ENCODE measurements at places on chromosomes 2 and 18.

GRCh38 chr2:191230174-191230573, 15.0 kb upstream of the MYO1B start:
- peak; percentile 96 for DNase-seq

DNA sequence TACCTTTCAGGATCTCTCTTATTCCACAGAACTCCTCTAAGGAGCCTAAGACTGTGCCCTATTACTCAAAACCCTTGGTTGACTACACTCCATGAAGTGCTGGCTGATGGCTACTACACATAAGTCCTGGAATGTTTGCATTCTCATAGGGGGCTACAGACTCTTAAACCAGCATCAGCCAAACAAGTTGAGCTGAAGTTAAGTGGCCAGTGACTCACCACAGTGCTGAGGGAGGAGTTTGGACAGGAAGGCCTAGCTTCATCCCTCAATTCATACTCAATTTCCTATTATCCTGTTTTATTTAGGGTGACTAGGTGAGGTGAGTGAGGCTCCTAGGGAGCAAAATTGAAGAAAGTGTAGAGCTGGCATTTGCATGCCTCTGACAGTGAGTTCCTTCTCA, 246.7 kb downstream of the SMAD2 start:
- DNase-seq, result peak; percentile 4

DNA sequence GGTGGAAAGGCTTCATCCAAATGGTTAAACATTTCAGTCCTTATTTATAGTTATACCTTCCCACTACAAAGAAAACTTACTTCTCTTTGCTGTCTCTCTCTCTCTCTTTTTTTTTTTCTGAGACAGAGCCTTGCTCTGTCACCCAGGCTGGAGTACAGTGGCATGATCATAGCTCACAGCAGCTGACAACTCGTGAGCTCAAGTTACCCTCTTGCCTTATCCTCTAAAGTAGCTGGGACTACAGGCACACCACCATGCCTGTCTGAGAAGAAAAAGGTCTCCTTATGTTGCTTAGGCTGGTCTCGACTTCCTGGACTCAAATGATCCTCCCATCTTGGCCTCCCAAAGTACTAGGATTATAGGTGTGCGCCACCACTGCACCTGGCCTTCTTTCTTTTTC, 32.3 kb upstream of the OLA1 start:
- no peak for DNase-seq

GRCh38 chr2:130759906-130760753, 4.8 kb downstream of the AMER3 start:
- DNase-seq, result peak; percentile 13

- DNase-seq, result no peak
These were observed 60.0 kb upstream of the KLF7 start for GRCh38 chr2:207225773-207226172.

- DNase-seq, result no peak
These were observed 2.4 kb downstream of the FARP2 start for GRCh38 chr2:241358470-241358869.

DNA sequence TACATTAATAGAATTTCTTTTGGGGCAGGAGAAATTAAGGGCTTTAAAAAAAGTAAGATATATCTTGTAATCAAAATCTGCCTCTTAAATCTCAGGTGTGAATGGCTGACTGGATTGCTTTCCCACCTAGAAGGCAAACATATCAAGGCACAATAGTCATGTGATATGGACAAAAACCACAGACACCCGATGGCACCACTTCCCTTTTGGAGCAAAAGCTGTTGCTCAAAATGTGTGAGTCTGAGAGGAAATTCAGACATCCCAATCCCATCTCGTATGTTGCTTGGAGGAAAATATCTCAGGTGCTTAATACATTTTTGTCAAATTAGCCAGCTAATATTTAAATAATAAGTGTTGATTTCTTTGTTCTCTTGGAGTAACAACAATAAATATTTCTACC, 120.7 kb downstream of the KCNF1 start:
- no peak for DNase-seq

GRCh38 chr2:190207930-190208329, 111.7 kb downstream of the HIBCH start:
- no peak for DNase-seq

DNA sequence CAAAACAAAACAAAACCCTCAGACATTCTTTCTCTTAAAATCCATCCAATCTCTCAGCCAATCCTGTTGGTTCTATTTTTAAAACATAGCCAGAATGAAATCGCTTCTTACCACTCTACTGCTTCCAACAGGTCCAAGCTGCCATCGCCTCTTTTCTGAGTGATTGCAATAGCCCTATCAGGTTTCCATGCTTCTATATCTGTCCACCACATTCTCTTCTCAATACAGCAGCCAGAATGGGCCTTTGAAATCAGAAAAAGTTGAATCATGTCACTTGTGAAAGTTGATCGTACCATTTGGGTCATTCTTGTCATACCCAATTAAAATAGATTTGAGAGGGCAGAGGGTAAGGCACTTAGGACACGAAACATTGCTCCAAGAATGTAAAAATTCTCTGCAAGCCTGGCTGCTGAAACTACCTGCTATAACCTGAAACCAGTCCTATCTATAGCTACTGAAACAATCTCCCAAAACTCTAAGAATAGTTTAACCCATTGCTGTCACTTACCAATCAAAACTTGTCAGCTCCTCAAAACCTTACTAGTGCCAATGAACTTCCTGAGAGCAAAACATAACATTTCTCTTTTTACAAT, 3.3 kb upstream of the MTLN start:
- no peak for DNase-seq

DNA sequence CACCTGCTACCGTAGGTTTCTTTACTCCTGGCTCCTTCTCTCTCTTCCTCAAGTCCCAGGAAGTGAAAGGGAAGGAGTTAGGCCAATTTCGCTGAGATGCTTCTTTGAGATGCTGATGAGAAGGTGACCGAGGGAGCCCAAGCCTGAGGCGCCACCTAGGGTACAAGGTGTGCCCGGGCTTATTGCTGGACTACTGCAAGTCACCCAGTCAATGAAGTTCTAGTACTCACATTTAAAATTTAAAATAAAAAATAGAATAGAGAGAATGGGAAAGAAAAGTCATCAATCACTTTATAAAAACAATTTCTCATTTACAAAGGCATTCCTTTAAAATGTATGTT, 45.3 kb downstream of the ACAA2 start:
- DNase-seq, result peak; percentile 58

All from fibroblast of skin of scalp (primary cell).